ENCODE measurements at places on chromosomes 5 and 9. TPM values are rescaled to one million over a fixed set of nuclear protein-coding genes. Genes with fewer than 3 reads are reported as not detected.

The KCNT1 gene
- total RNA-seq, result not detected

DNA sequence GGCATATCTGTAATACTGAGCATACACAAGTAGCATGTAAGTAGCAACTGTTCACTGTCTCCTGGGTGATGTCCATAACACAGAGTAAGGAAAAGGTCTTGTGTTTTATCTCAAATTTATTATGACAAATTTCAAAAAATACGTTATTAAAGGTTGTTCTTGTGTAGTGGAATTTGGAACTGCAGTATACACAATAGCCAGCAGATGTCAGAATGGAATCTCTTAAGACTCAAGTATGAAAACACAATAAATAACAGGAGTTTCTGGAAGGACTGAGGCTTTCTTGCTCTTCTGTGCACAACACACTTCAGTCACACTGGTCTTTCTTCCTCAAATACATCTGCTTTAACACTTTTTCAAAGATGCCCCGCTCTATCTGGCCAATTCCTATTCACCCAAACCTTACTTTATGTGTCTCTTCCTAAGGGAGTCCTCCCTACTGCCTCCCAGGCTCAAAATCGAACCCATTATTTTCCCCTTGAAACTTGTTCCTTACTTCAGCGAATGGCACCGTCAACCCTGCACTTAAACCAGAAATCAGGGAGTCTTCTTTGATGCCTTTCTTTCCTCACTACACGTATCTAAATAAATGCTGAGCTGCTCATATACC is 6.5 kb upstream of the FBXO10 start:
- DNase-seq, result no peak

The SOWAHA gene
- total RNA-seq, result under 0.01 TPM

- DNase-seq, result peak; percentile 77
Observed at GRCh38 chr5:143506836-143507552, 103.5 kb upstream of the NR3C1 start.

DNA sequence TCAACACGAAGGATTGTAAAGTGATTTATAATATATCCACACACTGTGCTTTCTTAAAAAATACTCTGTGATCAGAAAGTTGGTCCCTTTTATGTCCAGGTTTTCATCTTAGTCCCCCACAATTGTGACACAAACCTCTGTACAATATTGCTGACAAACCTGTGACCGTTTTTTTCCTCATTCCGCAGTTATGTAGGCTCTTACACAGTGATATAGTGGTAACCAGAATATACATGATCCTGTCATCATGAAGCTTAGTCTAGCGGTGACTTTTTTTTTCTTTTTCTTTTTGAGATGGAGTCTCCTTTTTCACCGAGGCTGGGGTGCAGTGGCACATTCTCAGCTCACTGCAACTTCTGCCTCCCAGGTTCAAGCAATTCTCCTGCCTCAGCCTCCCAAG is 8.7 kb downstream of the ANP32B start:
- no peak for DNase-seq

GRCh38 chr5:124702525-124702924 is 43.9 kb downstream of the ZNF608 start:
- DNase-seq, result no peak

- no peak for DNase-seq
Observed at GRCh38 chr5:110043025-110043424, 353.3 kb downstream of the MAN2A1 start.

DNA sequence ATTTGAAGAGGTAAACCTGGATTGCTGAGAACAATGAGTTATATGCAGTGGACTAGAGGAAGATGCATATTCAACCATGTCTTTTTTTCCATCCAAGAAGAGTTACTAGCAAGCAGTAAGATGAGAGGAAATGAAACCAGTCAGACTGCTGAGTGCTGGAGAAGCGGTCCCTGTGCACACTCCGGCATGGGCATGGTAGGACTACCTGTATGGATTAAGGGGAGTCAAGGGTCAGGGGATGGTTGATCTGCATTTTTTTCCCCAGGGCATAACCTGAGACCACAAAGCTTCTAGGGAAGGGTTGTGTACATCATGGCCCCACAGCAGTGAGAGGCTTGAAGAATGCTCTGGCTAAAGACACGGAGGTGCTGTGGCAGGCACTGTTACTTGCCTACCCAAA is 76.6 kb upstream of the ZNF169 start:
- no peak for DNase-seq

DNA sequence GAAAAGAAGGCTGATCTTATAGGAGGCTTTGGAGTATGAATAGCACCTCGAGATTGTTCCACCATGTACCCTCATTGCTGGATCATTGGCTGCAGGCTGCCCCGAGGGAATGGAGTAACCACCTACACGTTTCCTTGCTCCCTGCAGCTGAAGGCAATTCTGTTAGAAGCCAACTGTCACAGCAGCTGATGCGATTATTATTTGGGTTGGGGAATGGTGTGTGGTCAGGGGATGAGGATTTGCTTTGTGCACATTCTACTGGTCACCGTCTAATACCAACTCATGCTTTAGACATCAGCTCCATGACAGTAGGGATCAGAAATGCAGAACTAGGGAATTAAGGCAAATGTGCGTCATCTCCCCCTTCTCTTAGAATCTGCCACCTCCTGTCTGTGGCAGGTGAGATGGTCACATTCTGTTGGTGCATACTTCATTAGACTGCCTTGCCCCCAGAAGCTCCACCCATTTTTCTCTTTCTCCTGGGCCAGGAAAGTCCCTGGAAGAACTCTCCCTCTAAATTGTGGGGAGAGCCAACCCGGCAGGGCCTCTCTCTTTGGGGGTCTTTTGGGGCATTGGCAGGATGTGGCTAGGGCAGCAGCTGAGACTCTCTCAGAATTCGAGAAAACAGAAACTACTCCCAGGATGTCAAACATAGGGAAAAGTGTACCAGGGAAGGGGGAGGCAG is 32.8 kb downstream of the NEUROG1 start:
- DNase-seq, result no peak

The CDKN2B gene
- 50.7 TPM for total RNA-seq

DNA sequence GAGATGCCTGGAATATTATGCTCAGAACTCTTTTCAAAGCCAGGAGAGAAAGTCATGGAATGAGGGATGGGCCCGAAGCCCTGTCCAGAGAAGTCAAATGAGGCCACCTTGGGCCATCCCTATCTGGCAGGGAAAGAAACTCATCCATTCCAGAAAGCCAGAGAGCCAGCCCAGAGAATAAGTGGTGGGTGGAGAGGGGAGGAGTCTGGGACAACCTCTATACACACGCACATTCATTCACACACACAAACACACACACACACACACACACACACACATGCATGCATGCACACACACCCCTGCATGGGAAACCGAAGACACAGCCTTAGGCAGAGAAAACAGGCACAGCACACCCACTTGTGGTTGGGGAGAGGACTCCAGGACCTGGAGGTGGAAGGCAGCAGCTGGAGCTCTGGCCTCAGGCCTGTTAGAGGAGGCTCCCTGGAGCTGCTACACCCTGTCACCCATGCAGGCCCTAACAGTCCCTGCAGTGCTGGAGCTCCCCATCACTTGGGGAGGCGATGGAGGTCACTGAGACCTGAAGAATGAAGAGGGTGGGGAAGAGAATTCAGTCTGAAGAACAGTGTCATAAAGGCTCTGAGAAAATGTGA is 38.0 kb downstream of the TGFBI start:
- DNase-seq, result peak; percentile 58

GRCh38 chr5:33748754-33749153 is 143.0 kb downstream of the ADAMTS12 start:
- no peak for DNase-seq

DNA sequence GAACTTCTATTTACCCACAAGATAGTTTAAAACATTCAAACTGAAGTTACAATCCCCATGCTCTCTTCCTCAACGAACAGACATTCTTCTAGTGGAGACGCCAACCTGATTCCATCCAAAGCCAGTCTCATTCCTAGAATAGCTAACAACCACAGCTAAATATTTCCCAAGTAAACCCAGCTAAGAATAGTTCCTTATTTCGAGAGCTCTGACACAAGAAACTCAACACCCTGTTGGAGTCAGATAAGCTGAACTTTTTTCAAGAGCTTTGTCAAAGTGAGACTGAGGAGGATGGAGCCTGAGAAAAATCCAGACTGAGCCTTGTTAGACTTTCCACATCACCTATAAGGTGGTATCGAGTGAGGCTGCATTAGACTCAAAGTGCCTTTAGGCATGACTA is 56.7 kb upstream of the RPS23 start:
- DNase-seq, result peak; percentile 77

DNA sequence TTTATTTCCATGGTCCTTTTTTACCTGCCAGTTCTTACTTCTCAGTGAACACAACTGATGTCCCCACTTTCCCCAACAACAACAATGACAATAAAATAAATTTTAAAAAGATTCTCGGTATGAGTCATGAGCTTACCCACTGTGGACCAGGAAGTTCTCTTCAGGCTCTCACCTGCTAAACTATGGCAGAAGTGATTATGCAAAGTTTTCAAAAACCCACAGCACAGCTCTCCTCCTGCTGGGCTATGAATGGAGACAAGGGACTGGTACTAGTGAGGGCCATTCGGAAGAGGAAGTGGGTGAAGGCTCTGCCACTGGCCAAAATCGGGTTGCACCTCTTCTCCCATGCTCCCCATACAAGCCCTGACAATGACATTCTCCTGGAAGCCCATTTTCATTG is 429.4 kb downstream of the PIK3R1 start:
- no peak for DNase-seq

- DNase-seq, result no peak
Observed at GRCh38 chr5:119405419-119405818, 46.9 kb upstream of the HSD17B4 start.

The UBAC1 gene
- total RNA-seq, result 32.1 TPM

DNA sequence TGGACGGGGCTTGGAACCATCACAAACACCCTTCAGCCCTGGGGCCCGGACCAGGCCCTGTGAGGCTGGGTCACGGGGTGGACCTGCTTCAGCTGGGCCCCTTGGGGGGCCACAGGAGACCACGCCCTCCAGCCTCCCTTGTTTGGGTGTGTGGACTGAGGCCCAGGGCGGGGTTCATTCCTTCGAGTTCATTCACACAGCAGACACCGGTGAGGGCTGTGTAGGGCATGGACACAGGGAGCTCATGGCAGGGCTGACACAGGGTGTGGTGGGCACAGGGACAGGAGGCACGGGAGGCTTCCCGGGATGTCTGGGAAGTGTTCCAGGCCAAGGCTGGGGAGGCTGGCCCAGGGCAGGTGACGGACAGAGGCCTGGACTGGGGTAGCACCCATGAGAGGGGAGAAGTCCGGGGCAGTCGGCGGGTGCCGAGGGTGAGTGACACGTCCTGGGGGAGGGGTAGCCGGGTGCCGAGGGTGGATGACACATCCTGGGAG is 8.9 kb downstream of the DNLZ start:
- peak; percentile 98 for DNase-seq

The HSD17B3 gene
- total RNA-seq, result under 0.01 TPM

The COL5A1 gene
- 801 TPM for total RNA-seq

DNA sequence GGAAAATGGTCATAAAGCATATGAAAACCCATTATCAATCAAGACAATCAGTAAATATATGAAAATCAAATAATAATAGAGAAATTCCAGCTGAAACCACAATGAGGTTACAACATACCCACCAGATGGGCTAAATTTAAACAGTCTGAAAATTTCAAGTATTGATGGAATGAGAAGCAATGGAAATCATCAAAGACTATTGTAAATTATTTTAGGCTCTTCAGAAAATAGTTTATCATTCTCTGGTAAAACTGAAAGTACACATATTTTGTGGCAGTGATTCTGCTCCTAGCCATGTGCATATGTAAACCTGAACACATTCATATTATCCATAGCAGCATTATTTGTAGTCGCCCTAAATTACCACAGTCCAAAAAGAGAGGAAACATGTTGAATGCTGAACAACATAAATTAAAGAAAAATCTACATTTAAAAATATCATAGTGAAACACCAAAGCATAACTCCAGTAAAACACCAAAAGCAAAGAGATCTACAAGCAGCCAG is 215.3 kb downstream of the PRELID2 start:
- DNase-seq, result no peak

DNA sequence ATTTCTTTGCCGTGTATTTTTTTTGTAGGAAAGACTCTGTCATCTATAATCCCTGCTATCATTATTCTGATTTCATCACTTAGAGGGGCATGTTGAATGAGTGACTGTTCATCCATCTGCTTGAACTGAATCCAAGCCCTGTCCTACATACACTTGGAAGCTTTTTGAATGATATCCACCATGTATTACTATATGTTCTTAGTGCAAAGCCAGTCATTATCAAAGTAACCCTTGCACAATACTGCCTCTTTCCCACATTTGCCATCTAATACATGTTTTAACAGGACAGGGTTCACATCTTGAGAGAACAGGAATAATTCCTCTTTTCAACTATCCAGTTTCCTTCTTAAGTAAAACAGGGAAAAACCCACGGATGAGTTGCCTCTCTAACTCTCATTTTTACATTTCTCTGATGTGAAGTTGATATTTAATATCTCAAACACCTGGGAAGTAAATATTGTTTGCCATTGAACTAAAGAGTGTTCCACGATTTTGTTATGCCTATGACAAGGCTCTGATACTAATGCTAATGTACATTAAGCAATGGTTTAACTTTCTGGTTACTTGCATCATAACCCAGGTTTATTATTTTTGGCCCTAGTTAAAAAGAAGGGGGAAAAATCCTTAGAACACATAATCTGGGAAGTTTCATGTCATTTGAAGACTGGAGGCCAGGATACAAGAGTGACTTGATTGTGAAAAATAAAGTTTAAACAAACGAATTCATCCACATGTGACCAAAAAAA is 103.7 kb upstream of the TARS1 start:
- no peak for DNase-seq

- DNase-seq, result no peak
Observed at GRCh38 chr5:31334061-31334860, 140.8 kb downstream of the CDH6 start.

- DNase-seq, result no peak
Observed at GRCh38 chr9:98940276-98940675, 3.4 kb upstream of the COL15A1 start.

DNA sequence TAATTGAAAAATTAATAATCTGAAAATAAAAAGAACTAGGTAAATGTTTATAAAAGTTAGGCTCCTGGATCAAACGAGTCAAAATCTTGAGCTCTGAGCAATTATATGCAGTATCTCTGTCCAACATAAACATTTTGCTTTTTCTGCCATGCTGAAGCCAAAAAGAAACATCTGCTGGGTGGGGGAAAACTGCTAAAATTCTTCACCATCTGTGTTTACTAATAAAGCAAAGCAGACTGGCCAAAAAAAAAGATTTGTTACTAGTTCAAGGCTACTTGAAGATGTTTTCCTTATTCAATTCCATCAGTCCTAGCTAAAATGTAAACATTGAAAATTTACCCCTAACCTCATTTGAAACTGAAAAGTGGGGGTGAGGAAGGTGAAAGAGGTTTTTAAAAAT is 29.7 kb downstream of the GTF3C4 start:
- DNase-seq, result no peak

GRCh38 chr9:97773091-97773490 is 76.0 kb upstream of the XPA start:
- DNase-seq, result no peak

GRCh38 chr9:98846879-98847278 is 39.4 kb downstream of the GALNT12 start:
- DNase-seq, result no peak

All from osteoblast (primary cell).